ENCODE measurements at places on chromosomes 11 and 22.

DNA sequence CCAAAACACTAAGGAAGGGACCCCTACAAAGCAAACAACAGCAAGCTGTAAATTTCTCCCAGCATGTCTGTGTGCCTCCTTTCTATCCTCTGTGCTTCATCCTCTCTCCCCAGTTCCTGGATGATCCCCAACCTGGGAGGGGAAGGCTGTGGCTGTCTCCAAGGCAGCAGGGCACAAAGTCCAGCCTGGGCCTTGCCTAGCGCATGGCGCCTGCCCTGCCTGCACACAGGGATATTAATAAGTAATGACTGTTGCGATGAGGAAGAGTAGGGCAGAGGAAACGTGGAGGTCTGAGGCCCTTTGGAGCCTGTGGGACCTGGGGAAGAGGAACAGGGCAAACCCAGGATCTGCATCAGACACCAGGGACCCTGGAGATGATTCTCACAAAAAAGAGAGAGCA, 2.0 kb downstream of the USH1C start:
- no peak for DNase-seq

DNA sequence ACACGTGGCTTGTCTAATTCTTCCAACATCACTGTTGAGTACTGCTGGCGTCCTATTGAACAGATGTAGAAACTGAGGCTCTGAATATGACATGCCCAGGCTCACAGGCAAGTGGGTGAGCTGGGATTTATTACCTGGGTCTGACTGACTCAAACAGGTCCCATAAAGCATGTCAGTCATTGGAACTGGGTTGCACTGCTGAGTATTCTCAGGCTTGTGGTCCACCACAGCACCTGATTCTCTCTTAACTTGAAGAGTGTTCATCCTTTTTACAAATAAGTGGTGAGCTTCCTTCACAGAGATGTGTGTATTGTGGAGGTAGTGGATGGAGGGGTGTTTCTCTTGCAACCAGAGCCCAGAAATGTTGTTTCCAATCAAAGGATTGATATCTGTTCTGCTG, 44.5 kb downstream of the SC5D start:
- no peak for DNase-seq

GRCh38 chr22:36946421-36947158, 33.2 kb downstream of the CSF2RB start:
- DNase-seq, result no peak

DNA sequence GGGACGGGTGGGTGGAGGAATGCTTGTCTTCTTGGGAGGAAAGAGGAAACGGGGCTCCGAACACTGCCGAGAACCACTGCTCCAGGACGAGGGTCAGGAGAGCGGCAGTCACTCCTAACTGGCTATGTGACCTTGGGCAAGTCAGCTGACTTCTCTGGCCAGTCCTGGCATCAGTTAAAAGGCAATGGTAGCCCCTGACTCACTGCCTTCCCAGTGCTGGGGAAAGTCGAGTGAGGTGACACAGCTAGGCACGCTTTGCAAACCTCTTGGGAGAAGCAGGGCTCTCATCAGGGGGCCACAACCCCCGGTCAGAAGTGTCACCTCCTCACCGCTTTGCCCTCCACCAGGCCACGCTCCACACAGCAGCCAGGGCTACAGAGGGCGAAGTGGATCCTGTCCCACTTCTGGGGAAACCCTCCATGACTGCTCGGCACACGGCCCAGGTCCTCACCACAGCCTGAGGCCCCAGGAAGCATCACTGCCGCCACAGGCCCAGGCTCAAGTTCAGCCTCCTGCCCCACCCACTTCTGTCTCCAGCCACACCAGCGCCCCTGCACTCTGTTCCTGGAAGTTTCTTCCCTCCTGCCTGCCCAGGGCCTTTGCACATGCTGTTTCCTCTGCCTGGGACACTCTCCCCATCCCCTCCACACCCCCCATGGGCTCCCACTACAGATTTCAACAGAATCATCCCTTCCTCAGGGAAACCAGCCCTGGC, 16.3 kb downstream of the IL2RB start:
- no peak for DNase-seq

DNA sequence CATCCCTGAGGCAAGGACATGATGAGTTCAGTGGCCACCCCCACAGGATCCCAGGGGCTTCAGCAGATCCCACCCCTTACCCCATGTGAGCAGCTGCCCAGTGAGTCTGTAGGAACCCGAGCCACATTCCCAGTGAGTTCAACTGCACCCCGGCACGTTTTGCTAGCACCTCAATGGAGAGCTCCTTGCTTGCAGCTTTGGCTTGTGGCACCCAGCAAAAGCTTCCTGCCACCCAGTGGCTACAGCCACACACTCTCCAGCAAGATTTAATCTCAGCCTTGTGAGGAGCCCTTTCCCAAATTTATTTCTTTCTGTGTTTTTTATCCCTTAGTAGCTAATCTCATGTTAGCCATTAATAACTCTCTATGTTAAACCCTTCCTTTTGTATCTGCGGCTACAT, 4.0 kb downstream of the SAA1 start:
- no peak for DNase-seq

DNA sequence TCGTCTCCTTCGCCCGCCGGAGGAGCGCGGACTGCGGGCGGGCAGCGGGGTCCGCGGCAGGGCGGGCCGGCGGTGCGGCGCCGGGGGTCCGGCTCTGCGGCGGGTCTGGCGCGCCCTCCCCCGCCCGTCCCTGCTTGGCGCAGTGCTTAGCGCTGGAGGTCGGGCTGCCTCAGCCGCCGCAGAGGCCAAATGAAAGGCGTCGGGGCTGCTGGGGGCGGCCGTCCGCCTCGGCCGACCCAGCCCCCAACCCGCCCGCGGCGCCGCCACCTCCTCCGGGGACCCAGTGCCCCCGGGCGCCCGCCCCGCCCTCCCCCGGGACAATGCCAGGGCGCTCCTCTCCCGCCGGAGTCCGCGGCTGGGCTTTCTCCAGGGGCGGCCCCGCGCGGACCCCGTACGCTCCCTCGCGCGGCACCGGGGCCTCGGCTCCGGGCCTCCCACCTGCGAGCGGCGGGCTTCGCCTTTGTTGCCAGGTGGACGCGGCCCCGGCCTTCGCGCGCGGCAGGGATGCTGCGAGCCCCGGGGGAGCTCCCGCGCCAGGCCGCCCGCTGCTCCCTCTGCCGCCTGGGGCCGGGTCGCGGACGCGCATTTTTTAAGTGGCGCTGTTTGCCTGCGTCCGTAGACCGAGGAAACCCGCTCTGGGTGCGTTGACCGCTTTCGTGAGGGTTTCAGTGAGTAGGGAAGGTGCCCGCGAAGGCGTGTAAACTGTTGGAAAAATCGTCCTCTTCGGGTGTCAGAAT, 583 bp downstream of the APLP2 start:
- DNase-seq, result no peak

- no peak for DNase-seq
Measured at GRCh38 chr11:128832121-128832497, 35.0 kb downstream of the KCNJ1 start.

DNA sequence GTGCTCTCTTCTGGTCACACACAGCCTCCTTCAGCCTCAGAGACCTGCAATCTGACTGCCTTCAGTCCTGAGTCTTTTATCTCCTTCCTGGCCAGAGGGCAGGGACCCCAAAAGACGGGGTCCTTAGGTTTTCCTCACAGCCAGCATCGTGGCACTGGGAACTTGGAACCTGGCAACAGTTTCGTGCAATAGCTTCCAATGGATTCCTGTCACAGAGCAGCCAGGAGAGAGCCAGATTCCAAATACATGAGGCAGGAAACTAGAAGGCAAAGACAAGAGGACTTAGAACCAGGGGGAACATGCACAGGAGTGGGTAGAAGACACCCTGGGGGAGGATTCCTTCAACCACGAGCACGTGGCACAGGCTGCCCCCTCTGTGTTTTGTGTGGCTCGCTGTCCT, 48.6 kb downstream of the C11orf91 start:
- DNase-seq, result no peak

- no peak for DNase-seq
Measured at GRCh38 chr22:47296405-47297260, 534.2 kb downstream of the TBC1D22A start.

DNA sequence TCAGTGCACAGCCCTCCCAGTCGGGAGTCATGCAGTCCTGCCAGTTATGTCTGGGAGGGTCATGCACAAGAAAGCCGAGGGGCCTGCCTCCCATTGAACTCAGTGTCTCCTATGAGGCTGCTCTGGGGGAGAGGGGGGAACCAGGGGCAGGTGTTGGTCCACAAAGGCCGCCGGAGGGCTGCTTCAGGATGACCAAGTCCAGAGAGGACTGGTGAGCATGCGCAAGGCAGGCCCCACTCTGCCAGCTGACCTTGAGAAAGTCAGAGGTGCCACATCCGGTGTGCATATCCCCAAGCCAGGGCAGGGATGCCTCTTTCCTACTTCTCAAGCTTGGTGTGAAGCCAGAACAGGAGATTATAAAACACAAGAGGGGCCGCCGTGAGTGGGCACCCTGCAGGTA, 4.4 kb downstream of the SCN4B start:
- no peak for DNase-seq

GRCh38 chr11:47485107-47485506, 36.2 kb upstream of the RAPSN start:
- no peak for DNase-seq

GRCh38 chr11:108125096-108125495, 3.7 kb downstream of the ACAT1 start:
- DNase-seq, result no peak

GRCh38 chr11:72975778-72976521, 161.7 kb downstream of the ATG16L2 start:
- DNase-seq, result no peak

DNA sequence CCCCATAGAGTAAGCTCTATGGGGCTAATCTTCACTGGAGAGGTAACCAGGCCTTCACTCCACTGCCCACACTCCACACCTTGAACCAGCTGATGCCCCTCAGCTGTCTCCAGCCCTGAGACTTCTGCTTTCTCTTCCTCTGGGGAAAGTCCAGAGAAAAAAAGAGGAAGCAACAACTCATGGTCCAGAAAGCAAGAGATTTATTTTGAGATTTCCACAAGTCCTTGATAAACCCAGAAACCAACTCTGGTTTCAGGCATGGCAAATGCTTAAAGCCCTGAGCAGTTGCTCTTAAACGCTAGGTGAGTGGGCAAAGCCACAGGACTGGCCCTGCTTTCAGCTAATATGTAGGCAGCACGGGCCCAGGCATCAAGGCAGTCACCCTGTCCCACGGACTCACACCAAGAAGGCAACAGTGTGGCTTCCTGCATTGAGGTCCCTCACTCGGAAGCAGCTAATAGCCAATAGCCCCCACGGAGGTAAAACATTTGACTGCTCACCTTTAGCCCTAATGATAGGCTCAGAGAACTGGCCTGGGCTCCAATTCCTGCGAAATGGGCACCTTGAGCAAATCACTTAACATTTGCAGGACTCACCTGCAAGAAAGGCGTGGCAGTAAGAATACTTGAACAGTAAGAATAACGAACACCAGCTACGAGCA, 4.3 kb downstream of the CYB561A3 start:
- DNase-seq, result no peak

DNA sequence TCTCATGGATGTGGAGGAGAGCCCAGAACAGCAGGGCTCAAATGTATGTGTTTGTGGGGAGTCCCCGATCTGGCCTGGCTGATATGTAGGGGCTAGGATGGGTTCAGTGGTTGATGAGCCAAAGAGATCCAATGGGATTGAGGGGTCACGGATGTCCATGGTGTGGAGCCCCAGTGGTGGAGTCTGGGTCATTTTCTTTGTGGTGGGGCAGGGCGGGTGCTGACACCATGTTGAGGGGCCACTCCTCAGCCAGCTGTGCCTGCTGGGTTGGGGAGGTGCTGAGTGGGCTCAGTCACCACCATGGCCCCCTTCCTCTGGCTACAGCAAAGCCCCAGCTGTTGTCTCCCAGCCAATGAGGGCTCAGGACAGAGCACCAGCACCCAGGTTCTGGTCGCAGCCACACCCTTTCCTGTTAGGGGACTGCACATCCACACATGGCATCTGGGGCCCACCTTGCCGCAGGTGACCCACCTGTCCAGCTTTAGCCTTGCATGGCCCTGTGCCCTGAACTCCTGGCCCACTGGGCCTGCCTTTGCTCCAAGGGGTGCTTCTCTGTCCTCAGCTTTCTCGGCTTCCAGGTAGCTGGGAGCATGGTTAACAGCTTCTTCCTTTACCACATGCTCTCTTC, 3.2 kb upstream of the GNAZ start:
- DNase-seq, result no peak

GRCh38 chr11:76800466-76801200, 17.5 kb downstream of the TSKU start:
- DNase-seq, result no peak

GRCh38 chr11:23284631-23285030, 424.4 kb upstream of the CCDC179 start:
- no peak for DNase-seq

DNA sequence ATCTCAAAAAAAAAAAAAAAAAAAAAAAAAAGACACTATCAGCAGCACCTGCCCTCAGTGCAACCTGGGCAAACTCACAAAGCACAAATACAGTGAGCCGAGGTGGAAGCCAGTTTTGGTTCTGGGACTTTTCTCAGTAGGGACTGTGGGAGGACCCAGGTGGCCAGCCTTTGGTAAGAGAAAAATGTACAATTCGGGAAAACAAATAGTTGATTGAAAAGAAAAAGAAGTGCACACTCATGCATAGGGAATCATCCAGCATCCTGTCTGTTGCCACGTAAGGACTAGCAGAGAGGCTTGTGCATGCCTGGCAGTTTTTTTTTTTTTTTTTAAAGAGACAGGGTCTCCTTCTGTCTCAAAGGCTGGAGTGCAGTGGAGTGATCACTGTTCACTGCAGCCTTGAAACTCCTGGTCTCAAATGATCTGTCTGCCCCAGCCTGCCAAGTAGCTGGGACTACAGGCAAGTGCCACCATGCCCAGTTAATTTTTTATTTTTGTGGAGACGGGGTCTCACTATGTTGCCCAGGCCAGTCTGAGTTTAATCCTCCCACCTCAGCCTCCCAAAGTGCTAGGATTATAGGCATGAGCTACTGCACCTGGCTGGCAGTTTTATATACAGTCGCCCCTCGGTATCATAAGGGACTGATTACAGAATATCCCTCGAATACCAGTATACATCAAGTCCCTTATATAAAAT, 36.7 kb downstream of the TPST2 start:
- no peak for DNase-seq

GRCh38 chr11:77340501-77340900, 39.0 kb upstream of the GDPD4 start:
- DNase-seq, result no peak

DNA sequence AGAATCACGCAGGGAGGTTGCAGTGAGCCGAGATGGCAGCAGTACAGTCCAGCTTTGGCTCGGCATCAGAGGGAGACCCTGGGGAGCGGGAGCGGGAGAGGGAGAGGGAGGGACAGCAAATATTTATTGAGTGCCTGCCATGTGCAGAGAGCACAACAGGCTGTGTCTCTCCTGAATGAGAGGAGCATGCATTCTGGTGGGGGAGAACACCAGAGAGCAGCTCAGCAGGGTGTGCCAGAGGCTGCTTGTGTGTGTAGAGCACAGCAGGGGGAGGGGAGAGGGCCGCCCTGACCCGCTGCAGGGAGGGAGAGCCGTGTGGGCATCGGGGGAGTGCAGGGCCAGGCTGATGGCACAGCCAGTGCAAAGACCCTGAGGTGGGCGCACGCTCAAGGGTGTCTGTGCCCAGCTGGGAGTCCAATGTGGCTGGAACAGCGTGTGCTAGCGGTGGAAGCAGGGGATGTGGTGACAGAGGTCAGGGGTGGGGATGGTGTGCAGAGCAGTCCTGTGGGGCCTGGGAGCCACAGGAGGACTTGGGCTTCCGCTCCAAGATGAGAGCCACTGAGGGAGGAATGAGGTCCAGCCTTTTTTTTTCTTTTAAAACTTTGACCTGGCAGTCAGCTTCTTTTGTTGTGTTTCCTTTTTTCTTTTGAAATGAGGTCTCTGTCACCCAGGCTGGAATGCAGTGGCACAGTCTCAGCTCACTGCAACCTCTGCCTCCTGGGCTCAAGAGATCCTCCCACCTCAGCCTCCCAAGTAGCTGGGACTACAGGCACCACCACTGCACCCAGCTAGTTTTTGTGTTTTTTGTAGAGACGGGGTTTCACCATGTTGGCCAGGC, 12.0 kb downstream of the PPIL2 start:
- no peak for DNase-seq

GRCh38 chr11:59616396-59616982, 915 bp upstream of the OSBP start:
- DNase-seq, result no peak
